ENCODE measurements at places on chromosomes 5 and 9. TPM values are rescaled to one million over a fixed set of nuclear protein-coding genes. Genes with fewer than 3 reads are reported as not detected.
A peak's percentile ranks its signal among the peaks of the same experiment; 100 is the strongest.

DNA sequence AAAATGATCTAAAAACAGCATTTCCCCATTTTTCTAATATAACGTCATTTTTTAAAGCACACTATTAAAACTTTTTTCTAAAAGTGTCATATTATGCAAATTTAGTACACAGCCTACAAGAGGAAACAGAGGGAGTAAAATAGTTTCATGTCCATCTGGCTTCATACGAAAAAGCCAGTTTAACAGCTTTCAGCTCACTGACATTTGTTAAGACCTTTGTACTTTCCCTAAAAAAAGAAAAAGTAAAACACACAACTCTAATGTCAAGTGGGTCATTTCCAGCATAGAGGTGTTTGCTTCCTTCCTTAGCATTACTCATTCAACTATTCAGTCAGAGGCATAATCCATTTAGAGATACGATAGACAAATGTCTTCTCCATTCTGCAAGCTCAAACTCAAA is 49.4 kb downstream of the ABHD17B start:
- no peak for DNase-seq

GRCh38 chr5:2148312-2149194 is 265.8 kb upstream of the IRX4 start:
- DNase-seq: no peak

DNA sequence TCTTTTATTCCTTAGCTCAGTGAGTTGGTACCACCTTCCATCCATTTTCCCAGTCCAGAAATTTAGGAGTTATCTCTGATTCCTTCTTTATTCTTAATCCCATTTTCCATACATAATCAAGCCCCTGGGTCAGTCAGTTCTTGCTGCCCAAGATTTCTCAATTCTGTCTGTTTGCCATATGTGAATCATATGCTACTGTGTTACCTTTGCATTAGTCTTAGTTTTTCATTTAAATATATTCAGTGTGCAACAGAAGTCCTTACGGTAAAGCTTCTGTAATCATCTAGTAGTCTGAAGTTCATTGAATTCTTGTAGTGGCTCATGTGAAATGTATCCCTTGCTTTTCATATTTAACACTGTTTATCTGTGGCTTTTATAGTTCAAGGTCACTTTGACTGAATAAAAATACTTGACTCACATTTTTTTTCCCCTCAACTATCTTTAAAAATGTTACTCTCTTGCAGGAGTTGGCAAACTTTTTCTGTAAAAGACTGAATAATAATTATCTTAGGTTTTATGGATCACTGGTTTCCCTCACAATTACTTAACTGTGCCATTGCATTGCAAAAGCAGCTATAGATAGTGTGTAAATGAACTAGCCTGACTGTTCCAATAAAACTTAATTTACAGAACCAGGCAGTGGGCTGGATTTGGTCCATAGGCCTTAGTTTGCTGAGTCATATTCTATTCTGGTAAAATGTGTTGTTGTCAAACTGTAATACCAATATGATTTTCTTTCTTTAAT is 6.9 kb downstream of the KIAA1958 start:
- no peak for DNase-seq

Gene POLR1E
- 33.4 TPM for total RNA-seq

GRCh38 chr5:135076801-135077200 is 42.8 kb upstream of the PITX1 start:
- peak; percentile 48 for DNase-seq

Gene GOLGA1
- 32.1 TPM for total RNA-seq

- DNase-seq: no peak
Measured at GRCh38 chr5:1479581-1480188, 34.4 kb upstream of the SLC6A3 start.

DNA sequence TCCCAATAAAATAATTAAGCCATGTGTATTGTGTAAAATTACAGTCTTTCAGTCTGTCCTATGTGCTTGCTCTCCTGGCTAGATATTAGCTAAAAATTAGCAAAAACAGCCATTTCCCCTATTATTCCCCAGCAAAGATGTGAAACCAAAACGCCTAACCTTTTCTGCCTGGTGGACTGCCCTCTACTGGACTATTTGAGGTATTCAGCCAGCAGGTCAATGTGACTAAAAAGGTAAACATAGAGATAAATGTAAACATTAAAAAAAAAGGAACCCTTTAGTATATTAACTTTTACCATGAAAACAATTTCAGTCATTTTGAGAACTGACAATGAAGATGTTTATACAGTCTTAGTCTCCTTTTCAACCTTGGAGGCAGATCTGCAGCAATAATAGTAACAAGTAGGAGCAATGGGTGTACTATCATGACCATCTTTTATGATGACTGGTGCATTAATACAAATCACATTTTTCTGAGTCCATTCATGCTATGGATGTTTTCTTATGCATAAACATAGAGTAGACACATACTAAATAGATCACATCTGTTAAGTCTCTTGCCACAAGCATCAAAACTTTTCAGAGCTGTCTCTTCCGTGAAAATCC is 10.1 kb downstream of the ATG12 start:
- no peak for DNase-seq

DNA sequence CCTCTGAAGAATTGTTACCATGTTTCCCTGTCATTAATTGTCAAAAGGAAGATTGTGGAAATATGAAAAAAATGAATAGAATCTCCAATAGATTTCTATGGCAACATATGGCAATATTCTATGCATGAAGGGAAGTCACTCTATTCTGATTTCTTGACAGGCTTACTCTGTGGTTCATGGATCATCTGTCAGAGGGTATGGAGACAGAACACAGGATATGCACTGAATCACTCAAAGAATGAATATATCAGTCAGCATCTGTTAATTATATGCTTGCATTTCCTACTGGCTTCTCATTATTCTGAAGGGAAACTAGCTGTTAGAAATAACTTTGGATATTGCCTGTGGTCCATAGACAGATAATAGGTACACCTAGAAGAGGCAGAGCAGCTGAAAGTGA is 918.9 kb downstream of the DTWD2 start:
- DNase-seq: no peak

Gene IDNK
- total RNA-seq: 11.8 TPM

Gene CHSY3
- total RNA-seq: 1.4 TPM

Gene PCDHB16
- total RNA-seq: 6.3 TPM

- no peak for DNase-seq
Measured at GRCh38 chr5:88836195-88836838, 46.7 kb downstream of the MEF2C start.

- no peak for DNase-seq
Measured at GRCh38 chr5:88602584-88602983, 280.4 kb downstream of the MEF2C start.

DNA sequence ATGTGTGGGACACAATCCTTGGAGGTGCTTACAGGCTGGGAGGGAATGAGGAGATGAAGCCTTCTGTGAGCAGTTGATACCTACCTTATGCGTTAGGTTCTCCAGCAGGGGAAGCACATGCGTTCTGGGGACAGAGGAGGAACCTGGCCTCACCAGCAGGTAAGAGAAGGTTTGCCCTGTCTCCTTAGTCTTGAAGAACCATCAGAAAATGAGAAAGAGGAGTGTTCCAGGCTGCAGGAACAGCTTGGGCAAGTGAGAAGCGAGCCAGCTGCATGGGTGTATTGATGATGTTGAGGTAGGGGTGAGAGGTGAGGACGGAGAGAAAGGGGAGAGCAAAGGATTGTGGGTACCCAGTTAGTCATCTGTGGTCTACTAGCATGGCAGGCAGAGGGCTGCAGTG is 156.9 kb upstream of the MVB12B start:
- DNase-seq: no peak
